COR-L47 (cell line): ENCODE measurements at places on chromosomes 1 and 21.

- DNase-seq, result no peak
Measured at GRCh38 chr1:163444665-163445064, 122.9 kb downstream of the NUF2 start.

DNA sequence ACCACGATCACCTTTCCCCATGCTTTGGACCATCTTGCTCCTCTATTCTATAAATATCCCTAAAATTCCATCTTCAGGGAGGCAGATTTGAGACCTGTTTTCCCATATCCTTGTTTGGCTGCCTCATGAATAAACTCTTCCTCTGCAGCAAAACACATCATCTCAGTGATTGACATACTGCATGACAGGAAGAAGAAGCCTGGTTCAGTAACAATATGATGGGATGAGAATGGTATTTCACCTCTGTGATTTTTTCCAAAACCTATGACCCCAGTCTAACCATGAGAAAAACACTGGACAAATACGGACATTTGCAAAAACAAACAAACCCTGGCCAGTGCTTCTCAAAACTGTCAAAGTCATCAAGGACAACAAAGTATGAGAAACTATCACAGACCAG lies 53.8 kb upstream of the ZSWIM5 start:
- no peak for DNase-seq

DNA sequence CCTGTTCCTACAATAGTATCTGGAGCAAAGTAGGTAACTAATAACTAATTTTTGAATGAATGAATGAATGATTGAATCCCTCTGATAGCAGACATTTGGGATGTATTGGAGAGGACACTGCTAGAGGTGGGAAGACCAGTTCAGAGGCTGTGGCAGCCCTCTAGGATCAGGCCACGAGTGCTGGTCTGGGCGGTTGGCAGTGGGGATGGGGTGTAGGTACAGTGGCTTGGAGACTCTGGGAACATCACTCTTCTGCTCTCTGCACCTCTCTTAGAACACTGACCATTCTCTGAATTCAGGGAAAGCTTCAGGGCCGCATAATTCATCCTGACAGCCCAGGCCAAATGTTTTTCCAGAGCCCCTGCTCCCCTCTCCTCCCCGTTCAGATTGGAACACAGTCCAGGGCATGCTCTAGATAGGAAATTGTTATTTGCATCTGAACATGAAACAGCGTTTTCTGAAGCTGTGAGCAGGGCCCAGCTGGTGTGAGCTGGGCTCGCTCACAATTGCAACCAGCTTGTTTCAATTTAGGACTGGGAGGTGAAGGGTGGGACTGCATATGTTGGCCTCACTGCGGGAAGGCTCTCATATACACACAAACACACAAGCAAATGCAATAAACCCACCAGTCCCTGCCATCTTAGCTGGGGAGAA lies 253.1 kb upstream of the USP24 start:
- no peak for DNase-seq

GRCh38 chr1:147851149-147851548 lies 51.4 kb upstream of the GJA8 start:
- DNase-seq, result no peak

- no peak for DNase-seq
Measured at GRCh38 chr21:36657999-36658398, 40.9 kb upstream of the SIM2 start.
